ENCODE measurements at places on chromosomes 1 and 21.

- no peak for DNase-seq
Observed at GRCh38 chr1:200737647-200738291, 924 bp upstream of the CAMSAP2 start.

DNA sequence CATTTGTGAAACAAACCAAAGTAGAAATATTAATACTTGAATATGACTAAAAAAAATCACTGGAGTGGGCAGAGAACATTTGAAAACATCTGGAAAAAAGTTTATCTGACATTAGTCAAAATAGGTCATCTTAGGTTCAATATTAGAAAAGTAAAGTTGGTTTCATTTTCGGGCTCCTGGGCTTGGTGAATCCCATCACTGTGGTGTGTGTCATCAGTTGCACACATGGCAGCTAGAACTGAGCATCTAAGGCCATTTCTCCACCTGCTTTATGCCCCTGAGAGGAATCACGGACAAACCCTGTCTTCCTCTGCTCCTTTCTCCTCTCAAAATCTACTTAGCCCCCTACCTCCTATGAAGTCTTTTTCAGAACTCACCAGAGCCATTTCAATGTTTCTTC lies 5.4 kb downstream of the HSD11B1 start:
- DNase-seq: no peak

DNA sequence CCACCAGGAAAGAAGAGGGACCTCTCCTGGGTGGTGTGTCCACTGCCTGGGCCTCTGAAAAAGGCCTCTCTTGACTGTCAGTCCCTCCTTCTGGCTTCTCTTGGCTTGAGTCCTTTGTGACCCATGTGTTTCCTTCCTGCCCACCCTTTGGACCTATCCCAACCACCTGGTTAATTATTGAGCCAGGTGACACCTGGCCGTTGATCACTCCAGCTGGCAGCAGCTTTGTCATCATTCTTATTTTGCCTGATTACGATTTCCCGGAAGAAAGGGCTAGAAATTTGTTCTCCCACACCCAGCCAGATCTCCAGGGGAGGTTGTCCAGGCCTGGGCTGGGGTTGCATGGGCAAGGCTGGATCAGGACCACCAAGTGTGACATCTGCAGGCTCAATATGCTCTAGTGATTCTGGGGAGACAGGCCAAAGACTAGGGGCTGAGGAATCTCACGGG lies 24.8 kb downstream of the CSF1 start:
- no peak for DNase-seq

- DNase-seq: no peak
Observed at GRCh38 chr1:200741551-200742207, 3.0 kb downstream of the CAMSAP2 start.
